ENCODE measurements at places on chromosomes 6 and 20. TPM values are rescaled to one million over a fixed set of nuclear protein-coding genes. Genes with fewer than 3 reads are reported as not detected.

- no peak for DNase-seq
Measured at GRCh38 chr6:38137608-38138265, 318.2 kb downstream of the ZFAND3 start.

DNA sequence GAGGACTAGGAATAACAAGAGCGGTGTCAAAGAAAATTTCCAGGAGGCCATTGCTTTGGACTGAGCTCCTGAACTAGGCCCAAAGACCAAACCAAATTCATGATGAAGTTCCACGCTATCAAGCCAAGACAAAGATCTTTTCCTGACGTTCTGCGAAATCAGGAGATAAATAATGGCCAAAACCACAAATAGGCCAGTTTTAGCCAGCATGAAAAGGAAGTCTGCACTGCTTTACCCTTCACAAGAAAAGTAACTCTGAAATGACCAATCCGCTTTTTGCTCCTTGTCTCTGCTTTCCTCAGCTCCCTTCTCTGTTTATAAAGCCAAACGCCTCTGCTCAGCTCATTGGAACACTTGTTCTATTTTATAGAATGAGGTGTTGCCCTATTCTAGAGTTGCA, 6.7 kb downstream of the NCOA5 start:
- no peak for DNase-seq

- no peak for DNase-seq
Measured at GRCh38 chr20:998231-998830, 3.8 kb downstream of the RSPO4 start.

GRCh38 chr20:61931476-61932198, 134.0 kb downstream of the TAF4 start:
- DNase-seq = no peak

DNA sequence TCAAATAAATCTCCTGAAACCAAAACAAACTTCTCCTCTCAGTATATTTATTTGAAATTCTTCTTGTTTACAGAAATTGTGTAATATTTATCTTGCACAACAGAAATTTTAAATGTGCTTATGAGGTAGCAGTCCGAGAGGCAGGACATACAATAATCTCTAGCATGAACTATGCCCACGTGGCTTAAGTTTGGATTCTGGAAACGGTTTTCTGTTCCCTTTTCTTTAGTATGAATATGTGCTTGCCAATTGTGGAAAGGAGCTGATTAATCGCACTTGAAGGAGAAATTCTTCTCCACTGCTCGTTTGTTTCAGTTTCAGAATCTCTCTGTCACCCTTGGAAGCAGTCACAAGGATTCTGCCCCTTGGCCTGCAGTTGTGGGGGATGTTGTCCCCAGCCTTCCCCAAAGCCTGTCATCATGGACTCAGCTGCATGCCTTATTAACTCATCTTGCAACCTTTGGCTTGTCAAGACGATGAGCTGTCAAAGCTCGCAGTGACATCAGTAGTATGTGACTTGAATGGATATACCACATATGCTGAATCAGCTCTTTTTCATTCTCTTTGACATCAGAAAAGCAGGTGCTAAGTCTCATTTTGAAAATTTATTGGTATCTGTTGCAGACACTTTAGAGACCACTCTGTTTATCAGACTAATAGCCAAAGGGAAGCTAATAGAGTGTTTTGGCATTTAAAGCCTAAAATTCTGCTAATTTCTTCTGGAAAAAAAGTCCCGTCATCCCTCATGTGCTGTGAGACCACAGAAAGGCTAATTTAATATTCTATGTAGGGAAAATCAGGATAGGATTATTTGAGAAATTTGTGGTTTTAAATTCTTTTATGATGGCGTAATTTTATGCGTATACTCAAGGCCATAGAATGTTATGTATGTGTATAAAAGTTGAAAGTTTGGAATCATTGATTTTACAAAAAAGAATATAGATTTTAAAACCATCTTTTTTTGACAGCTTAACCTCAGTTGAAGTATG, 186.8 kb downstream of the ARID1B start:
- DNase-seq = no peak

FRK gene
- total RNA-seq = 0.12 TPM

DNA sequence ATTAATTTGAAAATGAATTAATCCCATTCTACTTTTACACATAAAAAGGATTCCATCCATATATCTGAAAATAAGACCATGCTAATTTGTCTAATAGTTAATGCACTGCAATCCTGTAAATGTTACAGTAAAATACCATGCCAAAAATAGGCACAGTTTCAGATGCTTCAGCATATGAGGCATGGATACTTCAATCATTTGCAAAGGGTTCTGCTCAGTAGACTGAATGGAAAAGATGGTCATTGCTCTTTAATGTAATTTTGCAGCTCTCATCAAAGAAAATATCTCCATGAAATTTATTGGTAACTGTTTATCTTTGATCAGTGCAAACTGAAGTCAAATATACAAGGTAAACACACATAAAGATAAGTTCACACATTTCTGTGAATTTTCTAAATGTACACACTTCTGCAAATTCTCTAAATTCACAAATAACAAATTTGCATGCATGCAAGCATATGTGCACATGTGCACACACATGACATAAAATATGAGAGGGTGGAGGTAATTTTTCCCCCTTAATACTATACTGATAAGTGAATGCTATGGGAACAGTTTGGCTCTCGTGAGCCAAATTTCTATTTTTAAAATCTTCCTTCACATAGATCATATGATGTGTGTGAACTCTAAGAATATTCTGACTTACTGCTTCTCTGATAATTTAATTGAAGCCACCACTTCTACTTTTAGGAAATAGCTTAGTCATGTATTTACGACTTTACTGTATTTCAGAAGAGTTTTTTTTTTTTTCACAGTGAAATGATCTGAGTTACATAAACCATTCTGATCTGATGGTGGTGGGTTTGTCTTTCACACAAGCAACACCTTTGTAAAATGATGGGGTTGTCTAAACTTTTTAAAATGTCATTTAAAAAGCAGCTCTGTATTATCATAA, 996.8 kb upstream of the CITED2 start:
- no peak for DNase-seq

LCA5 gene
- total RNA-seq = 0.29 TPM

GRCh38 chr6:117280922-117281321, 15.6 kb downstream of the VGLL2 start:
- no peak for DNase-seq

TUBB2B gene
- total RNA-seq = 0.43 TPM

TMEM14B gene
- total RNA-seq = 86.7 TPM

ARMH2 gene
- 0.31 TPM for total RNA-seq

GRCh38 chr6:53107091-53107490, 41.5 kb downstream of the GCM1 start:
- DNase-seq = no peak
